ENCODE measurements at places on chromosomes 12 and 14. TPM values are rescaled to one million over a fixed set of nuclear protein-coding genes. Genes with fewer than 3 reads are reported as not detected.

Gene HOXC4
- total RNA-seq: not detected

Gene REP15
- 2.2 TPM for total RNA-seq

Gene NFKBIA
- 84.9 TPM for total RNA-seq

Gene MYF6
- not detected for total RNA-seq

Measured in dorsolateral prefrontal cortex (tissue), 122 donors.